ENCODE measurements at places on chromosomes 13 and 19. TPM values are rescaled to one million over a fixed set of nuclear protein-coding genes. Genes with fewer than 3 reads are reported as not detected.

FAM216B gene
- total RNA-seq, result 0.16 TPM

TPTE2 gene
- not detected for total RNA-seq

SELENOV gene
- total RNA-seq, result not detected

TDRD12 gene
- not detected for total RNA-seq

KL gene
- 0.32 TPM for total RNA-seq

COG3 gene
- total RNA-seq, result 17.8 TPM

ZNF610 gene
- 1.4 TPM for total RNA-seq

SLC46A3 gene
- 0.72 TPM for total RNA-seq

POU2F2 gene
- 5.0 TPM for total RNA-seq

LILRB1 gene
- not detected for total RNA-seq

MEIOSIN gene
- 0.13 TPM for total RNA-seq

CEACAM7 gene
- not detected for total RNA-seq

NKPD1 gene
- total RNA-seq, result under 0.01 TPM

MEIS3 gene
- 23.1 TPM for total RNA-seq

CLIP3 gene
- 14.1 TPM for total RNA-seq

RB1 gene
- 28.2 TPM for total RNA-seq

RXFP2 gene
- not detected for total RNA-seq

MATK gene
- total RNA-seq, result 0.40 TPM

ZNF558 gene
- 30.7 TPM for total RNA-seq

KPTN gene
- 4.7 TPM for total RNA-seq

LAIR1 gene
- not detected for total RNA-seq

TMEM221 gene
- total RNA-seq, result 0.13 TPM

MAB21L1 gene
- 0.08 TPM for total RNA-seq

PRTN3 gene
- 2.6 TPM for total RNA-seq

Measured in epithelial cell of alveolus of lung (primary cell).